Caki2 (cell line): ENCODE measurements at places on chromosomes 2 and 18. TPM values are rescaled to one million over a fixed set of nuclear protein-coding genes. Genes with fewer than 3 reads are reported as not detected.
A peak's percentile ranks its signal among the peaks of the same experiment; 100 is the strongest.

SALL3 gene
- not detected in 2 replicates for total RNA-seq

SCN2A gene
- 0.14 TPM in 1 of 2 replicates, not detected in the other for total RNA-seq

CYP1B1 gene
- total RNA-seq = 3.0 and 5.5 TPM in 2 replicates

DSG4 gene
- total RNA-seq = not detected in 2 replicates

PLEKHH2 gene
- total RNA-seq = 7.5 and 8.0 TPM in 2 replicates

DYSF gene
- not detected in 2 replicates for total RNA-seq

COX5B gene
- total RNA-seq = 745 and 792 TPM in 2 replicates

UXS1 gene
- total RNA-seq = 174 and 197 TPM in 2 replicates

RMDN2 gene
- 1.9 and 4.8 TPM in 2 replicates for total RNA-seq

C2orf80 gene
- not detected in 2 replicates for total RNA-seq

OTX1 gene
- total RNA-seq = not detected in 2 replicates

TM4SF20 gene
- not detected in 2 replicates for total RNA-seq

INHBB gene
- total RNA-seq = 48.3 and 52.0 TPM in 2 replicates

ZRANB3 gene
- total RNA-seq = 1.6 and 6.1 TPM in 2 replicates

DNA sequence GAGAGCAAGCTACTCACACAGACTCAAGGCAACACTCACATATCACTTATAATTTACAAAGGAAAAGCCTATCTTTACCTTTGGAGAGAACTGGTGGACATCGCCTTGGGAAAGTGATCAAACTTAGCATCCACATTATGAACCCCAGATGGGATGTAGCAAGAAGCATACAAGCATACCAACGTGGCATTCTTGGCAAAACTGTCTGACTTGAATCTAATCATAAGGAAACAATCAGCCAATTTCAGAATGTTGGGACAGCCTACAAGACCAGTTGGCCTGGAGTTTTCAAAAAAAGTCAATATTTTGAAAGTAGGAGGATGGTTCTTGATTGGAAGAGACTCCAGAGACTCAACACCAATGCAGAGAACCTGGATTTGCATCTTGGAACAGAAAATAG lies 79.1 kb upstream of the PMAIP1 start:
- no peak for DNase-seq

GRCh38 chr2:231467016-231467545 lies 2.8 kb upstream of the NCL start:
- DNase-seq = no peak

GRCh38 chr2:15389895-15390294 lies 171.2 kb downstream of the NBAS start:
- no peak for DNase-seq

GRCh38 chr2:95578539-95578938 lies 13.3 kb upstream of the TRIM43 start:
- no peak for DNase-seq

- no peak for DNase-seq
Observed at GRCh38 chr2:190512539-190513095, 21.9 kb downstream of the NEMP2 start.

- DNase-seq = no peak
Observed at GRCh38 chr18:43606795-43607194, 329.5 kb upstream of the SYT4 start.

GRCh38 chr2:188765522-188766470 lies 208.4 kb upstream of the COL3A1 start:
- no peak for DNase-seq

- no peak for DNase-seq
Observed at GRCh38 chr18:2197946-2198345, 373.4 kb downstream of the METTL4 start.

GRCh38 chr2:70083344-70084156 lies 3.7 kb upstream of the PCBP1 start:
- DNase-seq = peak; percentile 67

DNA sequence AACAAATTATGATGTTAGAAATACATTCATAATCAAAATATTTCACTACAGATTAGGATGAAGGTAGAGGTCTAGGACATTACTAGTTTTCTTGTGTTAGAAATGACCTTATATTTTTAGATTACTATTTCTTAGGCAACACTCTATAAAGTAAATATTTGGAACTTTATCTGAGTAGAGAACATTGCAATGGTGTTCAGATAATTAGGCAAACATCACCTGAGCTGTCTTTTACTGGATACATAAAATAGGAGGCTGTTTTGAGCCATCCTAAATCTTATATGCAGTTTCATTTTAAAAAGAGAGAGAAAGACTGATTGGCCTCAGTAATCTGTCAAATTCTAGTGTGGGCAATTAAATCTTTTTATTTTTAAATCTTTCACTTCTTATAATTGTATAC lies 304.6 kb downstream of the ARHGAP15 start:
- DNase-seq = no peak

GRCh38 chr18:23727707-23728493 lies 38.6 kb downstream of the LAMA3 start:
- DNase-seq = no peak

DNA sequence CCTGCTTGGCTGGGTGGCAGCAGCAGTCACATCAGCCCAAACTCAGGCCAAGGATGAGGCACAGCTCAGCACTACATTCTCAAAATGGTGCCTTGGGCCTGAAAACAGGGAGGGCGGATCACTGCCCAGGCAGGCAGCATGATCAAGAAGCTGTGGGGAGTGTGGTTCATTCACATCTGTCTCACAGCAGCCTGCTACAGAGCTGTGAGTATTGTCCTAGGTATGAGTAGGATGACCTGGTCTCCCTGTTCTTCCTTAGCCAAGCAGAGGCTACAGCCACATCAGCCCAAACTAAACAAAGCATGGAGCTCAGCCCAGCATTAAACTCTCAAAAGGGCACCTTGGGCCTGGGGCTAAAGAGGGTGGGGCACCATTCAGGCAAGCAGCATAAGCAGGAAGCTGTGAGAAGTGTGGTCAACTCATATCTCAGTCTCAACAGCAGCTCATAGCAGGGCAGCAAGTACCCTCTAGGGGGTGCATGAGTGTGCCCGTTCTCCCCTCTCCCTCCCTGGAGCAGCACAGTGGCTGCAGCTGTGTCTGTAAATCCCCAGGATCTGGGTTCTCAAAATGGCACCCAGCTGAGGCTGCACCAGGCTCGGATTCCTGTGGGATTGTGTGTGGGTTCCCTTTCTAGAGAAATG lies 139.6 kb downstream of the TRABD2A start:
- DNase-seq = peak; percentile 21

DNA sequence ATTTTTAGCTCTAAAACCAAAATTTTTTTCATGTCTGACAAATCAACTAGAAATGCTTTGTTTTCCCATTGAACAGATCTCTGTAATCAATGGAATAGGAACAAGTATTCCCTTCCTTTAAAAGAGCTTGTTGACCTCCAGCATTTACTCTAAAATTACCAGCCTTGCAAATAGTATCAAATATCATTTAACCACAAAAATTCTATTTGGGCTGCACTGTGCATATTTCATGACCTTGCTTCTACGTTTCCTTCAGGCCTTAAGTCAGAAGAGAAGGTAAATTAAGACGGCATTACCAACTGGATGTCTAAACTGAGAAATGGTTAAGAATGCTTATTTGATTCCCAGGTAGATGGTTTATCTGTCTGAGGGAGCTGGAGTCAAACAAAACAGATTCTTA lies 33.3 kb upstream of the NRXN1 start:
- DNase-seq = no peak

DNA sequence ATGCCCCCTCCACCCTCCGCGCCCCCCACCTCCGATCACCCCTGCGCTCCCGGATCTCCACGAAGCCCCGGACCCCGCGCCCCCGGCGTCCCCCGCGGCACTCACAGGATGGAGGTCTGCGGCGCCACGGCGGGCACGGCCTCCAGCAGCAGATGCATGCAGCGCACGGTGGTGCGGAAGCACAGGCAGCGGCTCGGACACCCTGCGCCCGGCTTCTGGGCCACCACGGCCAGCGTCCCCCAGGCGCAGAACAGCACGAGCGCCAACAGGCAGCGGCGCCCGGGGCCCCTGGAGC lies 217 bp downstream of the PXDN start:
- no peak for DNase-seq

DNA sequence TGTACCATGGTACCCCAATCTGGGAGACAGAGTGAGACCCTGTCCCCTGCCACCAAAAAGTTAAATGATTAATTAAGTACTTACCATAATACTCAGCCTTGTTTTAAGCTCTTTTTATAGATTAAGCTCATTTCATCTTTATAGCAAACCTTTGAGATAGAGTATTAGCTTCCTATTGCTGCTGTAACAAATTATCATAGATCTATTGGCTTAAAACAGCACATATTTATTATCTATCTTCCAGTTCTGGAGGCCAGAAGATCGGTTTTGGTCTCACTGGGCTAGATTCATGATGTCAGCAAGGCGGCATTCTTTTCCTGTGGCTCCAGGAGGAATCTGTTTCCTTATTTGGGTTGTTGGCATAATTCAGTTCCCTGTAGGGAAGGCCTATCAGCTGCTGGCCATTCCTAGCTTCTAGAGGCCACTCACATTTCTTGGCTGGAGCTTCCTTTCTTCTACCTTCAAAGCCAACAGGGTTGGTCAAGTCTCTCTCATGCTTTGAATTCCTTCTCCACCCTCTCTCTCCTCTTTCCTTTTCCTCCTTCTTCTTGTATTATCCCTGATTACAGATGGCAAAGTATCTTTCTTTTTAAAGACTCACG lies 13.7 kb upstream of the GREB1 start:
- DNase-seq = no peak

- no peak for DNase-seq
Observed at GRCh38 chr2:225865468-225865867, 466.0 kb downstream of the NYAP2 start.

GRCh38 chr2:202790676-202791075 lies 80.9 kb downstream of the ICA1L start:
- DNase-seq = no peak

GRCh38 chr18:59912007-59912550 lies 12.3 kb downstream of the PMAIP1 start:
- DNase-seq = no peak

DNA sequence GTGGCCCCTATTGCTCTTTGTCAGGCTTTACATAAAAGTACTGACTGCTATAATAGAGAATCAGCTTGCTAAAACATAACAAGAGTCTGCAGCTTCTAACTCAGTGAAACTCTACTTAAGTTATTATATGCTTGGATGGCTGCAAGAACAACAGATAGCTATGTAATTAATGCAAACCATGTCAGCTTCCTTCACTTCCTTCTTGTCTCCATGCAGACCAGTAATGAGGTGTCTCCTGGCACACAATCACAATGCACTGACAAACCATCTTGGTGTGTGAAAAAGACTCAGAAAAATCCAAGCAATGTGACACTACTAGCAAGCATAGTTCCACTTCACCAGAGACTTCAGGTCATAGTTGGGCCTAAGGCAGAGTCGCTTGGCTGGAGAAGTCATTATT lies 2068.9 kb upstream of the PIK3C3 start:
- peak; percentile 0 for DNase-seq

DNA sequence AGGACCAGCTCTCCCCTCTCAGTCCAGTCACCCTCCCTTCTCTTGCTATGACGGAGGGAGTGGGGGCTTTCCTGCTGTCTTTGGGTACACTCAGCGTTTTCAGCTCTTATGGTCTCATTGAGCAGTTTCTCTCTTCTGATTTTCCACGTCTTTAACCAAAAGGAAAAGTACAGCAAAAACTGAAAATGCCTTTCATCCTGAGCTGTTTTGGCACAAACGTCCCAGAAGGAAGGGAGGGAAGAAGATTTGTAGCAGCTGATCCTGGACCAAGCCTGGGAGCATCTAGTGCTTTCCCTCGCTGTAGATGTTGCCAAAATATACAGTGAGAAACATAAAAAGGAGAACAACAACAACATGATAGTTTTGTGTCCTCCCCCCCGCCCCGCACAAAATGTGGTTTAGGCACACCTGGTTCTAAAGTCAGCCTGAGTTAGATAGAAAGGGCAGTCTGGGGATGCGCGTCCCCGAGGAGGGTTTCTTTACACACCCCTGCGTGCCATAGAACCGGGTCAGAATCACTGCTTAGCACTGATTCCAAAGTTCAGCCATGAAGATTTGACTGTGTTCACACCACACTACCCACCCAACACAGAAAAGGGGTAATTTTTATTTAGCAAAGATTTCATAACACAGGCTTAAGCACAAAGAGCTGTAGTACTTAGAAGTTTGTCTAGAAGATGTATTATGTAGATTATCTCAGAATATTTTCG lies 53.4 kb downstream of the SLC40A1 start:
- no peak for DNase-seq

- DNase-seq = no peak
Observed at GRCh38 chr2:166332106-166332505, 43.6 kb downstream of the SCN9A start.

DNA sequence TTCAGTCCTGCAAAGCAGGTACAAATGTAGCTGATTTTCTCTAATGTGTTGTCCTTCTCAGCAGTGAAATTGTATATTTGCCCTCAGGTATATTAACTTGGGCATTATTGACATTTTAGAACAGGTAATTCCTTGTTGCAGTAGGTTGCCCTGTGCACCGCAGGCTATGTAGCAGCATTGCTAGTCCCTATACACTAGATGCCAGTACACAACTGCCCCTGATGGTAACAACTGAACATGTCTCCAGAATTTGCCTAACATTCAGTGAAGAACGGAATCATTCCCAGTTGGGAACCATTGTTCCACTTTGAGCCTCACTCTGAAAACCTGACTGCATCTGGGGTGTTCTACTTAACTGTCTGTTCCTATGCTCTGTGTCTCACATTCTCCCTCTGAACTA lies 23.1 kb upstream of the TFPI start:
- DNase-seq = no peak

GRCh38 chr18:79746730-79747129 lies 51.0 kb upstream of the KCNG2 start:
- DNase-seq = no peak

- no peak for DNase-seq
Observed at GRCh38 chr2:118737684-118738083, 109.8 kb downstream of the EN1 start.

- peak; percentile 49 for DNase-seq
Observed at GRCh38 chr18:11654736-11655605, 34.1 kb upstream of the GNAL start.
